Mesangial cell (primary cell): ENCODE measurements at places on chromosomes 3 and 15. TPM values are rescaled to one million over a fixed set of nuclear protein-coding genes. Genes with fewer than 3 reads are reported as not detected.

PRSS50 gene
- 0.16 and 0.63 TPM in 2 replicates for total RNA-seq

TERC gene
- total RNA-seq = 67.2 and 103 TPM in 2 replicates

FILIP1L gene
- total RNA-seq = 25.7 and 38.9 TPM in 2 replicates

TMIE gene
- total RNA-seq = 0.13 TPM in 1 of 2 replicates, not detected in the other

CXCR6 gene
- total RNA-seq = not detected in 2 replicates

TIMP4 gene
- 1.3 and 4.4 TPM in 2 replicates for total RNA-seq

PEX11A gene
- 4.7 and 8.2 TPM in 2 replicates for total RNA-seq

ZFAND6 gene
- 67.9 and 77.7 TPM in 2 replicates for total RNA-seq

TMEM39A gene
- total RNA-seq = 13.7 and 21.9 TPM in 2 replicates

PAQR9 gene
- 0.51 TPM in 1 of 2 replicates, not detected in the other for total RNA-seq

VPS39 gene
- 24.0 and 42.1 TPM in 2 replicates for total RNA-seq

ZPLD1 gene
- total RNA-seq = 0.25 and 1.1 TPM in 2 replicates

COPG1 gene
- 142 and 172 TPM in 2 replicates for total RNA-seq

POLQ gene
- total RNA-seq = 1.0 and 5.9 TPM in 2 replicates

TMPRSS7 gene
- under 0.01 TPM in 1 of 2 replicates, not detected in the other for total RNA-seq

ATP13A5 gene
- not detected in 2 replicates for total RNA-seq

GASK1A gene
- 0.33 and 0.51 TPM in 2 replicates for total RNA-seq

ITIH1 gene
- not detected in 2 replicates for total RNA-seq

AP3B2 gene
- total RNA-seq = 0.16 and 0.63 TPM in 2 replicates

ZNF660 gene
- total RNA-seq = 1.1 and 1.6 TPM in 2 replicates

KCNMB2 gene
- total RNA-seq = 0.13 TPM in 1 of 2 replicates, not detected in the other

THAP10 gene
- total RNA-seq = 2.7 and 3.7 TPM in 2 replicates

ACTRT3 gene
- total RNA-seq = 2.6 and 3.3 TPM in 2 replicates

P2RY14 gene
- not detected in 2 replicates for total RNA-seq

TMEM40 gene
- total RNA-seq = not detected in 2 replicates

DNAJC17 gene
- total RNA-seq = 32.7 and 34.9 TPM in 2 replicates

TLE3 gene
- 36.8 and 41.4 TPM in 2 replicates for total RNA-seq

APOD gene
- total RNA-seq = not detected in 2 replicates

ANKDD1A gene
- 0.65 and 0.76 TPM in 2 replicates for total RNA-seq
